ENCODE measurements at places on chromosomes 7 and 10.

DNA sequence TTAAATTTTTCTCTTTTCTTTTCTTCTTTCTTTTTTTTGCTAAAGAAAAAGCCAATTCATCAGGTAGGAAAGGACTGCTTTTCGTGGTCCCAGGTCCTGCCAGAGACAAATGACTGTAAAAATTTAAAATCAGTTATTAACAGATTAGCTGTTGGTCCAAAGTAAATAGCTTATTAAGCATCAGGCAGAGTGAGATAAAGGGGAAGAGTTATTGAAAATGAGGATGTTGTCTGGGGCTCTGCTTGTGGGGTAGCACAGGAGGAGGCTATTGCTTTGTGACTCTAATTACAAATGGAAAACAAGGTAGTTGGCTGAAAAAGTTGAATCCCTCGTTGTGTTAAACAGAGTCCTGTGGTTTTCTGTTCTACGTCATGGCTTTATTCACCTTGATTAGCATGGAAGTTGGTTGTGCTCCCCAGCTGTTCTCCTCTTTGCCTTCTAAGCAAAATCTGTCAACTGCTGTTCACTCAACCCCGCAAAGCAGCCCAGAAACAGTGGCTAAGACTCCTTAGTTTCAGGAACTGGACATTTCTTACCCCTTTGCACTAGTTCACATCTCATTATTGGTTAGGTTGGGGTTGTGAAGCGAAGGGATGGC, 128.9 kb downstream of the SNX10 start:
- DNase-seq = no peak

DNA sequence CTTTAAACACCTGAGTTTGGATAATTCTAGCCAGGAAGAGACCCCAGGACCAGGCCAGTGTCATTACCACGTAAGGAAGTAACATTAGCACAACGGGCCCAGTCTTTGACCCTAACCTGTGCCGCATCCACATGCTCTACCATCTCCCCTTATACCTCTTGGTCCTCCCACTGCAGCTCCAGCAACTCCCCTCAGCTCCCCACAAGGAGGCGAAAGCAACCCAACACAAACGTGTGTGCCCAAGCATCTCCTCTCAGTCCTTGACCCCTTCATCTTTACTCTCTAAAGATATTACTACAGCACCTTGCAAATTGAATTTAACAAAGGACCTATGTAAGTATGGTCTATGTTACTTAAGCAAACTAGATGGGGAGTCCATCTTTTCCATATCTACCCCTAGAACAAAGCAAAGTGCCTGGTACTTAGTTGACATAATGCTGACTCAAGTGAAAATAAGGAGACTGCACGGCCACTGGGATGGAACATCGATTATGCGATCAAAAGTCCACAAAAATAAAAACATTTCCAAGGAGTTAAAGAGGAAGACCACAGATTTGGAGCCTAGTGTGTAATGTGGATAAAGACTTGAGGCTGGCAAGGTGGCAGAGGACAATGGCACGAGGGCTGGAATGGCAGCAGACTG, 147.7 kb downstream of the JAZF1 start:
- DNase-seq = no peak

- no peak for DNase-seq
Observed at GRCh38 chr7:66609176-66609575, 19.5 kb upstream of the KCTD7 start.

DNA sequence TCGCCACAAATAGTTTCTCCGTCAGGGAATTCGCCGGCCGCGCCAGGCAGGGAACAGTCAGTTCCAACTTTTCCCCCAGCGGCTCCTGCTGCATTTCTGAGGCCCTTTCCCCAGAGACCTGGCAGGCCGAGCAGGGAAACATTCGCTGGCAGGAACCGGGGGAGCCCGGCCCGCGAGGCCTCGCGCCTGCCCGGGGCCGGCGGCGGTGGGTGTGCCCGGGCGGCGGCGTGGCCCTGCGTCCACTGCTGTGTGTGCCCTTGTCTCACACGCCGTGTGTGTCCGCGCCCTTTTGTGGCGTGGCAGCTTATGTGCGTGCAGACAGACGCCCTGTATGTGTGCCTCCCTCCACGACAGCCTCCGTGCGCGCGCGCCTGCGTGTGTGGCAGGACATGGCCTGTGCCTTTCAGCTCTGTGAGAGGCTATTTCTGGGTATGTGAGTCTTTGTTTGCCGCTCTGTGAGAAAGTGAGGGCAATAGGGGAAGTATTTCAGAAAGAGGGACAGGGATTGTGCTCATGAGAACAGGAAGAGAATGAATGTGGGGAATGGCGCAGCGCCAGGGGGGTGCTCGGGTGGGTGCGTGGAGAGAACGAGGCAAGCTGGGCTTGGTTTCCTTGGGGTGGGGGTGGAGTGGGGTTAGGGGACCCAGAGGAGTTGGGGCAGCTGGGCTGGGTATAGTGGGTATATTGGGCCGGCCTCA, 689 bp upstream of the SMARCD3 start:
- no peak for DNase-seq

DNA sequence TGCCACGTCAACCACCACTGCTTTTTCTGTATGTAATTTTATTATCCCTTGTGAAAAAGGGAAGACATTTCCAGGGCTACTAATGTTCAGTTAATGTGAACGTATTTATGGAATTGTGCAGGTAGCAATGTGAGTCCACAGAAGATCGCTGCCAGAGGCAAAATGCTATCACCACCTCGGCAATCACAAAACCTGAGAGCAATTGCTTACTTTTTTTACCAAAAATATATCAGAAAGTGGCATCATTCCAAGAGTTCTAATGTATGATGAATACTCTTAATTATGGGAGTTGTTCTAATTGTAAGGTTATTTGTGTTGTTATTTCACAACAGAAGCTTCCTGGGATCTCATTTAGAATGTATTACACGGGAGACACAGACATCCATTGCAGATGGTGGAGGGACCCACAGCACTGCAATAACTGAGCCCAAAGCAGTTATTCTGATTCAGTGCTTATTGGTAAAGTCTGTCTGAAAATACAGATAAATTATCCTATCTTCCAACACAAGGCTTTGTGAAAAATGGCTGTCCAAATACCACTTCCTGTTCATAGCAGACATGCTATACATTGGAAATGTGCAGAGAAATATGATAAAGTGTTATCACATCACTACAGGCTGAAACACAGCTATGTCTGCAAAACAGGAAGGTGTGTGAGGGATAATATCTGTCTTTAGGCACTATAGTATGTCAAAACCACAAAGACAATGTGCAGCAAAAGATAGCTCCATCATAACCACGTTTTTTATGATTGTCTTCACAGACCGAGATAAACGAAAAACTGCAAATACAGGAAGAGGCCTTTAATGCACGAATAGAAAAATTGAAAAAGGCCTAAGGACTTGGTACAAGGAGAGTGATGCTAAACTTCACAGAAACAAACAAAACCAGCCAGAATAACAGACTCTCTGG, 102.7 kb downstream of the CABCOCO1 start:
- DNase-seq = no peak

DNA sequence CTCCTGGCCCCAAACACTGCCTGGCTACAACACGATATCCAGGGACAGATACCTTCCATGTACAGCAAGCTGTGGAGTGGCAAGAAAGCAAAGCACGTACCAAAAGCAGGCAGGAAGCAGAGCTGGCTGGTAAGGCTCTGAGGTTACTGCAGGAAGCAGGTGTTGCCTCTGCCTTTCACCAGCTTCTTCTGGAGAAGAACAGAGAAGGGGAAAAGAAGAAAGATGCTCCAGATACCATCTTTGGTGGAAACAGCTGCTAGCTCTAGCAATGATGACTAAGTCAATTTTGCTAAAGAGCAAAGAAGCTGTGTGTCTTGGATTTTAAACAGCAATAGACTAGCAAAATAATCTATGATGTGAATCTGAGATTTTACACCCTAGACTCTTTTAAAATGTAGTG, 34.9 kb upstream of the PRSS1 start:
- DNase-seq = no peak

DNA sequence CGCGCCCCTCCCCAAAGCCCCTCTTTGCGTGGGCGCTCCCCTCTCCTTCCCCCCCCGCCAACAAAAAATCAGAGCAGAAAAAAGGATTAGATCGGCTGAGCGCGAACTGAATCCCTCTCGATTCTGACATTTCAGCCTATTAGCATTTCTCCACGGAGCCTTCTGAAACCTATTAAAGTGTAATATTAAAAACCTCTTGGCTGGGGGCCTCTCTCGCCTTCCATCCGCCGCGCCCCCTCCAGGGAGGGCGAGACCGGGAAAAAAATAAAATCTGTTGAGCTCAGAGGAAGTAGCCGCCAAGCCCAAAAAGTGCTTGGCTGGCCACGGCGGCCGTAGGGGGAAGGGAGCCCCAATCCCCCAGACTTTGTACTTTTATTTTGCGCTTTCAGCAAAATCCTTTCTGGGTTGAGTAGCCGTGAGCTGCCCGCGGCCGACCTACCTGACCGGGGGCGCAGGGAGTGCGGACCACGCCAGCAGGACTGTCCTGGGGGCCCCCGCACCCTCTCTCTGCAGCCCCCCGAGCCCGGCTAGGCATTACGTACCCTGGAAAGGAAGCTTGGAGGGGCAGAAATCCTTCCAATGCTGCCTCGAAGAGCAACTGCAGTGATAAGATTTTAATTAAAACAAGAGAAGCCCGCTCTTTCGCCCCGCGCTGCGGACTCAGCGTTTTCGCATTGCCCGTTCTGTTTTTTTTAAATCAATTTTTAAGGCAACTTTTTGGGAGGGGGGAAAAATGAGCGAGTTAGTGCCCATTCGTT, 1.3 kb upstream of the TNRC18 start:
- no peak for DNase-seq

DNA sequence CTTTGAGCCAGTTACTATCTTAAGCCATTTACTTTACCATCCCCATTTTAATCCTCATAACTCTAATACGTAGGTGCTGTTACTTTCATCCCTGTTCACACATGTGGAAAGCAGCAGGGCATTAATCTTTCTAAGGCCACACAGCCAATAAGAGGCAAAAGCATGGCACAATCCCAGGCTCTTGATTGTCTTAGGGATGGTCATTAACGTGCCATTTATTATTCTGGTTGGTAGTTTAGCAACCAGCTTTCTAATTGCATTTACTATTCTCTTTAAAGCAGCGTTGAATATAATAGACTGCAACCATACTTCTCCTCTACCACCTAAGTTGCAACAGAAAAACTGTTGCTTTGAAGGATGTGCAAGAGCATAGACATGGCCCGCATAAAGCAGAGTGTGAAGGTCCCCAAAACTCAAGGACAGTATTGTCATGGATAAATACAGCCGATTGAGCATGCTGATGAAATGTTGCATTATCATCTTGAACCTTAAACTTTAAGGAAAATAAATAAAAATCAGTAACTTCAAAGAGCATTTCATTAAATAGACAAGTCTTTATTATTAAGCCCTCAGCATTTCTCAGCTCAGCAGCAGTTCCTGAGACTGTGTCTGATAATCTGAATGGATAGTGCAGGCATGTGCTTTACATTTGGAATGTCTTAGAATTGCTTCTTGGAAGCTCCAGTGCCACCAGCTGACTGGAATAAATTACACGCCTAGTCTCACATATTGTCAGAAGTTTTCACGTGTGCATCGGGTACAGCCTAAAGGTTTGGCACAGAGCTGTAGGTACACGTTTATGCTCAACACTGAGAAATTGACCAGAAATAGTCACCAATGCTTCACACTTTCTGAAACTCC, 467.1 kb downstream of the SDK1 start:
- DNase-seq = no peak

DNA sequence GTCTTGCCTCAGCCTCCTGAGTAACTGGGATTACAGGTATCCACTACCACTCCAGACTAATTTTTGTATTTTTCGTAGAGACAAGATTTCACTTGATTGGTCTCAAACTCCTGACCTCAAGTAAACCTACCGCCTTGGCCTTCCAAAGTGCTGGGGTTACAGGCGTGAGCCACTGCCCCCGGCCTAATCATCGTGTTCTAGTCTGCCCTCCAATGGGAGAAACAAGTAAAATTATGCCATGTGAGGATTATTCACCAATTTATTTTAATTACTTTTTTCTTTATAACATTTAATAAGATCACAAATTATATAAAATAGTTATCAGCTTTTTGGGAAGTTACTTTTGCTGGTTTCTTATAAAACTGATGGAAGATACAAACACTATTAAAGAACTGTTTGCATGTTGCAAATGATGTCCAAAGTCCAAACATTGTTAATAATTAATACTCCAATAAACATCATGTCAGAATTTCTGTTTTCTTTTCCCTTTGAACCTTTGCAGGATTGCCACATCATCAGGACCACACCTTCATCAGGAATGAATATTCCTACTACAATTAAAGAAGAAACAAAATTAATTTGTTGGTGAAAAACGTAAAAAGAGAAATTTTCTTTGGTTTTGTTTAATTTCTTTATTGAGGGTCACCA, 786 bp upstream of the AKR1C4 start:
- no peak for DNase-seq

All from activated T-helper 1 cell treated with anti-CD3 and anti-CD28 coated beads, Interleukin-2, amount 50 U/mL, for 16 hours (primary cell).